ENCODE measurements at places on chromosomes 16 and 17.
A peak's percentile ranks its signal among the peaks of the same experiment; 100 is the strongest.

DNA sequence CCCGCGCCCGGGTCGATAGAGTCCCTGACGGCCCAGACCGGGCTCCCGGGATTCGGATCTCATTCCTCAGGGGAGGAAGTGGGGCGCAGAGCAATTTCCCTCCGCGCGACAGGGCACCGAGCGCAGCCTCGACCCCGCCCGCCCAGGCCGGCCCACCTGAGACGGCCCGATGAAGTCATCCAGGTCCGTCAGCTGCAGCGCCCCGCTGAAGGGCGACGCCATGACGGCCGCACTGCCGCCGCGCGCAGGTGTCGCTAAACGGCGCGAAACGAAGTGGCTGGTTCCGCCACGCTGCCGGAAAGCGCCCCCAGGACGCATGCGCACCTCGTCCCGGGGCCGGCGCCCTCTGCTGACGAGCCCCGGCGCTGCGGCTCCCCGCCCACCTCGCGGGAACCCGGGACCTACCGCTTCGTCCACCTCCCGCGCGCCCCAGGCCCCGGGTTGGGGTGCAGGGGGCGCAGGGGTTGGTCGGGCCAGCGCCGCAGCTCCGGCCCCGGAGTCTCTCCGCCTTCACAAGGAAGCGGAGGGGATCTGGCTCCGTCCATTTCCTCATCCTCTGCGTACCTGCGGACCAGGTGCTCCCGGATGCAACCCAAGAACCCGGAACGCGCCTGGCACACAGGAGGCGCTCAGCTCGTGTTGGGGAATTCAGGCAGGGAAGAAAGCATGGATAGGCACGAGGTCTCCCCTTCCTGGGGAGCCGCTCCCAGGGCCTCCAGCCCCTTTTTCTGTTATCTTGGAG is at the start of gene CIAO3:
Gene CIAO3 (minus strand): TSS at position 234 of the 742 bp plus-strand sequence. CDS start 12 bp downstream, at position 222.
- peak; percentile 95 for DNase-seq

GRCh38 chr17:58020401-58020800 is 13.4 kb upstream of the SRSF1 start:
- DNase-seq: no peak

DNA sequence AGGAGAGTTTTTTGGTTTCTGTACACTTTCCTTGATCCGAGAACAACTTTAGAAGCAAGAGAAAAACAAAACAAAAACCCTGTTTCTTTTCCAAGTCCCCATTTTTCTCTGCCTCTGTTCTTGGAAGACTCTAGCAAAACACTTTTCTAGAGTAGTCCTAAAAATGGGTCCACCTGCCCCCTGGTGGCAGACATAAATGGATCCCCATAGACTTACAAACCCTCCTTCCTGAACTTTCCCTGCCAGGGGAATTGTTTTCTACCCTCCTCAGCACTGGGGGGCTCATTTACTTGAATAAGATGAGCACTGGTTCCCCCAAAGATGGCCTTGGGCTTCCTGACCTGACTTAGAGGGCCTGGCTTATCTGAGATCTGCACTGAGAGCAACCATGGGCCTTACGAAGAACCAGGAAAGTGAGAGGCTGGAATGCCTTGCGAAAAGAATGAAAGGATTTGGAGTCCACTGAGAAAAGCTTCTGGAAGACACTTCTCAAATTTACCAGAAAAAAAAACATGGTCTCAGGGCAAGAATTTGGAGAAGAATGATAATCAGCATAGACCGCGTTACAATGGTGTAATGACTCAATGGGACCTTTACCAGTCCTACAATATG is 48.0 kb upstream of the CDYL2 start:
- DNase-seq: no peak

GRCh38 chr16:73163238-73163815 is 115.4 kb upstream of the ZFHX3 start:
- DNase-seq: no peak

DNA sequence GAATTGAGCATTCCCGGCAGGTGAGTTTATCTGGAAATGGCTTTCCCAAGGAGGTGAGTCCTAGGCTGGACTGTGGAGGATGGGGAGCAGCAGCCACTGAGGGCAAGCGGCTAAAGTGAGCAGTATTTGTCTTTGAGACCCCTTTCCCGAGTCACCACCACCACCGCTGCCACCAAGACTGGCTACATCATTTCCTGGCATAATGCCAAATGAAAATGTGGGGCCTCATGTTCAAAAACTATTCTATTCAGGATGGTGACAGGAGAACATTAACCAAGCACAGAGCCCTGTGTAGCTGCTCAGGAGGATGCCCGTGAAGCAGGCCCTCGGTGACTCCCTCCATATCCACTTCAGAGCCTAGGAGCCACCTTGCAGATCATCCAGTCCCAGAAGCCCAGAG is 46.0 kb downstream of the NOG start:
- DNase-seq: no peak

GRCh38 chr16:47916266-47916665 is 239.5 kb downstream of the ABCC12 start:
- DNase-seq: no peak

DNA sequence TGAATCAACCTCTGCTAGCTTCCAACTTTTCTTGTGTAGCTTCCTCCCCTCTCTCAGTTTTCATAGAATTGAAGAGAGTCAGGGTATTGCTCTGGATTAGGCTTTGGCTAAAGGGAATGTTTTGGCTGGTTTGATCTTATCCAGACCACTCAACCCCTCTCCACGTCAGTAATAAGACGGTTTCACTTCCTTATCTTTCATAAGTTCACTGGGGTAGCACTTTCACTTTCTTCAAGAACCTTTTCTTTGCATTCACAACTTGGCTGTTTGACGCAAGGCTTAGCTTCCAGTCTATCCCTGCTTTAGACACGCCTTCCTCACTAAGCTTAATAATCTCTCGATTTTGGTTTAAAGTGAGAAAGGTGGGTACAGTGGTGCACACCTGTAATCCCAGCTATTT is 29.7 kb upstream of the OR1A2 start:
- no peak for DNase-seq

DNA sequence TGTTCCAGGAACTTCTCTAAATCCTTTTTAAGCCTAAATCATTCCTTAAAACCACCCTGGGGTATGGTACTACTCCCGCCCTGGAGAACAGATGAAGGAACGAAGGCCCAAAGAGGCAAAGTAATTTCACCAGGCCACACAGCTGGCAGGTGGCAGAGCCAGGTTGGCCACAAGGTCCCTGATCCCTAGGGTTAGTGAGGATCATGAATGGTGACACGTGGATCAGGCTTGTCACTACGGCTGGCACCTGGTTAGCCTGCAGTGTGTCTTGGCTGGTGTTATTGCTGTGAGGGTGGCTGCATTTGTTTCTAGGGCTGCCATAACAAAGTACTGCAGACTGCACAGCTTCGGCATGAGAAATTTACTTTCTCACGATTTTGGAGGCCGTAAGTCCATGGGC is 26.0 kb upstream of the ZNF423 start:
- no peak for DNase-seq
